Caco-2 (cell line): ENCODE measurements at places on chromosomes 7 and 10. TPM values are rescaled to one million over a fixed set of nuclear protein-coding genes. Genes with fewer than 3 reads are reported as not detected.

DNA sequence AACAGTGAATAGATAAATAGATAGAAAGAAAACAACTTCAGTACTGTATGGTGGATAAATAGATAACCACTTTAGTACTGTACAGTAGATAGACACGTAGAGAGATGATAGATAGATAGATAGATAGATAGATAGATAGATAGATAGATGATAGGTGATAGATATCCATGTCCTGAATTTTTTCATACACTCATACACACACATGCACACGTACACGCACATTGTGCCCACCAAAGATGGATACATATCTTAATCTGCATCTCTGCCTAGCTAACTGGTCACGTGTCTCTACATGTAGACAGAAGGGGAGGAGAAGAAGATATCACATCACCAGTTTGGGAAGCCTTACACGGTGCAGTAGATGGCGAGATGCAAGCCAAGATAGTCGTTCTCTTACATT lies 99.2 kb downstream of the ARID5B start:
- H3K27ac ChIP-seq = peak overlapping the region; percentile 8
- H3K4me3 ChIP-seq = no peak overlapping the region
- peaks cover 16% of the 10 kb centered on the region for H3K4me1 ChIP-seq
- H3K27me3 ChIP-seq = no peaks in the 10 kb centered on the region
- peaks cover 23% of the 10 kb centered on the region for H3K36me3 ChIP-seq
- no peak for DNase-seq

The LMOD2 gene
- total RNA-seq = not detected in 2 replicates

- H3K4me1 ChIP-seq = peaks cover 6% of the 10 kb centered on the region
- no peaks in the 10 kb centered on the region for H3K36me3 ChIP-seq
Observed at GRCh38 chr10:84267503-84268126, 22.8 kb downstream of the RGR start.

DNA sequence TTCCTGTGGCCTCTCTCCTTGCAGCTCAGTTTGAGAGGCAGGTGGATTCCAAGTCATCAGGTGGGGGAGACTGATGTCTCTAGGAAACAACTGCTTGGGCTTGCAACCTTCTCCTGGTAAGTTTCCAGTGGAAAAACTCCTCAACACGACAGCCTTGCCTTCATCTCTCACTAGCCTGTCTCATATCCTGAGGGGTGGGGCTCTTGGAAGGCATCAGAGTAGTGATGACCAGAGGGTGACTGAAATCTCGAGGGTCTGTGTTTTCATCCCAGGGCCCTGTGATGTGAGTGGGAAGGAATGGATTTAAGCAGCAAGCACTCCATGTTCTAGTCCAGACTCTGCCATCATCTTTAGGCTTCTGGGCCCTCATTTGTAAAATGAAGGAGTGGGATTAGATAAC lies 107.0 kb downstream of the NRP1 start:
- H3K27ac ChIP-seq = peak overlapping the region; percentile 90
- peaks cover 78% of the 10 kb centered on the region for H3K4me1 ChIP-seq

GRCh38 chr7:50954716-50955115 lies 172.0 kb upstream of the GRB10 start:
- H3K4me3 ChIP-seq = no peak overlapping the region
- peaks cover 22% of the 10 kb centered on the region for H3K4me1 ChIP-seq
- DNase-seq = no peak
- no peak overlapping the region for H3K27ac ChIP-seq

GRCh38 chr7:129123510-129123857 lies 21.0 kb upstream of the TSPAN33 start:
- no peaks in the 10 kb centered on the region for H3K4me1 ChIP-seq
- no peak overlapping the region for H3K4me3 ChIP-seq
- no peaks in the 10 kb centered on the region for H3K36me3 ChIP-seq
- H3K27ac ChIP-seq = no peak overlapping the region

The PTPRZ1 gene
- total RNA-seq = 0.39 TPM in 1 of 2 replicates, not detected in the other

GRCh38 chr7:157299613-157300368 lies 37.0 kb upstream of the DNAJB6 start:
- DNase-seq = no peak
- no peaks in the 10 kb centered on the region for H3K27me3 ChIP-seq
- H3K4me3 ChIP-seq = no peak overlapping the region
- no peaks in the 10 kb centered on the region for H3K36me3 ChIP-seq
- H3K27ac ChIP-seq = no peak overlapping the region

GRCh38 chr10:47165168-47165710 lies 134.8 kb upstream of the GDF10 start:
- H3K4me3 ChIP-seq = no peak overlapping the region
- no peak overlapping the region for H3K27ac ChIP-seq
- H3K4me1 ChIP-seq = no peaks in the 10 kb centered on the region
